ENCODE measurements at places on chromosomes 6 and 20.

DNA sequence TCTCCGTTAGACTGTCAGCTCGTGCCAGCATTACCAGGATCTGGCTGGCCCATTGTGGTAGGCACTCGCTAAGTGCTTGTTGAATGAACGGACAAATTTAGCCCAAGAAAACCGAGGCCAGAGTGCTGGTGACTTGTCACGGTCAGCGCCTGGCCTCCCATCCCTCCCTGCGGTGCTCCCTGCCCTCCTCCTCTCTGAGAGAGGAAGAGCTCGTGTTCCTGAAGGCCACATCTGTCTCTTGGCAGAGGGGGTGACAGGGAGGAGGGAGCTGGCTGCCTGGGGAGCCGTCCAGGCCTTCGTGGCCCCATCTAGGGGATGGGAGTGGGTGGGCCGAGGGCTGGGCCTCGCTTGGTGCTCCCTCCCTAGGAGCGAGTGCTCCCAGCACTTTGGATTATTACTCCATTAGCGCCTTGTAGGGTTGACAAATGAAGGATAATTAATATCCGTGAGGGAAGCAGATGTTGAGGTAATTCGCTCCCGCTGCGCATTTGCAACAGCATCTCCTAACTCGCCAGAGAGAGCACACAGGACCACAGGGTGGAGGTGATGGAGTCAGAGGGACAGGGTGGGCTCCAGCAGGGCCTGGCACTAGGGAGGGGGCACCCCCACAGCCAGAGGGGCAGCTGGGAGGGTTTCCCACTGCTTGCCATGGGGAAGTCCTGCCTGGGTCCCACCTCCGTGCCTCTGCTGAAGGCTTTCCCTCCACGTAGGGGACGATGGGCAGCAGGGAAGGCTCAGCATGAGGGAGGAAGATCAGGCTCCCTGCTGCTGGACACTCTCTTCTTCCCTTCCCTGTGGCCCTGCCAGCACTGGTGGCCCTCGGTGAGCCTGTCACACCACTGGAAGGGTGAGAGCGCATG lies 37.0 kb downstream of the VSTM2L start:
- no peak for DNase-seq

GRCh38 chr6:100719883-100720682 lies 161.0 kb downstream of the ASCC3 start:
- peak; percentile 45 for DNase-seq

- DNase-seq: peak; percentile 55
These were observed 702.7 kb downstream of the MAFB start for GRCh38 chr20:39986173-39986904.

DNA sequence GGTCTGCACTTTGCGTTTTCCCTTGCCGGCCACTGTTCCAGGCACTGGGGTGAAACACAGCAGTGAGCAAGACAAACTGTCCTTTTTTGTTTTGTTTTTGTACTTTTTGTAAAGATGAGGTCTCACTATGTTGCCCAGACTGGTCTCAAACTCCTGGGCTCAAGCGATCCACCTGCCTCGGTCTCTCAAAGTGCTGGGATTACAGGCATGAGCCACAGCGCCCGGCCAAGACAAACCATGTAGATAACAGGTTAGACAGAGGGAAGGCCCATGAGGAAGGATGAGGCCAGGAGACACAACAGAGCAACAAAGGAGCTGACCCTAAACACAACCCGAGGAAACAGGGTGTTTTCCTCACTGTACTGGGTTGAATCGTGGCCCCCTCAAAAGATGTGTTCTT lies 165.4 kb downstream of the NFATC2 start:
- no peak for DNase-seq
